AG08396 (cell line): ENCODE measurements at places on chromosomes 5 and 9.

- DNase-seq: no peak
These were observed 200.5 kb downstream of the HINT1 start for GRCh38 chr5:130964231-130965202.

DNA sequence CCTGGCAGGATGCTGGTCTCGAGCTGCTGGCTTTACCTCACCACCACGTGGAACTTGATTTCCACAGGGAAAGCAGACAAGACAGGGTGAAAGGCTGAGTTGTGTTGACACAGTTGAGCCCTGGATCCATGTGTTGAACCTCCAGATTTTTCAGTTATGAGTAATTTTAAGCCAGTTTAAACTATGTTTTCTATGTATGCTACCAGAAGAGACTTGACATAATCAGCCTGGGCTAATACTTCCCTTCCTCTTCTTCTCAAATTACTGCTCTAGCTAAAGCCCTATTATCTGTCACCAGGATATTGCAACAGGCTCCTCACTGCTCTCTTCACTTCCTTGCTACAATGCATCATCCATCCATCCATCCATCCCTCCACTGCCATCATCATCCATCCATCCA, 12.0 kb upstream of the PHYKPL start:
- DNase-seq: peak; percentile 41

GRCh38 chr9:136718345-136719194, 6.2 kb downstream of the DIPK1B start:
- DNase-seq: no peak

GRCh38 chr5:130514984-130515690, 610.9 kb downstream of the CHSY3 start:
- no peak for DNase-seq

DNA sequence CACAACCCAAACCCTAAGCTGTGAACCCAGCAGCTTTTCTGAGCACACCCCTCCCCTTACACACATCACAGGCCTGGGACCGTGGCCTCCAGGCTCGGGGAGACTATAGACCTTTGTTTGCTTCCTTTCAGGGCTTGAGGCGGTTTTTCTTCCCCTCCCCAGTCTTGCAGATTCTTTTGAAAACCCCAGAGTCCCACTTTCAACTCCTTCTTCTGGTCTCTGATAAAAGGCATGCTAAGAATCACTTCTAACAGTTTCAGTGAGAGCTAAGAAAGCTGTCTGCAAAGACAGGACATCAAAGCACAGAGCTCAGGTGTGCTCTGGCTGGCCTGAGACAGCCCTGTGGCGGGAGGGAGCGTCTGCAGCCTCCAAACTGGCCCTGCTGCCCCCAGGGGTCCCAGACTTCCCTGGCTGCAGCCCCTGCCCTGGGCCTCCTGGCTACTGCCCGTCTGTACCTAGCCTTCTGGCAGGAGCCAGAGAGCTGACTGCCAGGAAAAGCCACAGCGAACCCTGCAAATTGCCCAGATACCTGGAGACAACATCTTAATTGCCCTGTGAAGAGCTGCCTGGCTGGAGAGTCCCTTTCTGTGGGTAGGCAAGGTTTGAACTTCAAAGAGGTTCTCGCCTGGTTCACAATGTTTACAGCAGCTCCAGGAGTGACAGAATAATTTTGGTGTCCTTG, 138.9 kb downstream of the GADD45G start:
- no peak for DNase-seq

DNA sequence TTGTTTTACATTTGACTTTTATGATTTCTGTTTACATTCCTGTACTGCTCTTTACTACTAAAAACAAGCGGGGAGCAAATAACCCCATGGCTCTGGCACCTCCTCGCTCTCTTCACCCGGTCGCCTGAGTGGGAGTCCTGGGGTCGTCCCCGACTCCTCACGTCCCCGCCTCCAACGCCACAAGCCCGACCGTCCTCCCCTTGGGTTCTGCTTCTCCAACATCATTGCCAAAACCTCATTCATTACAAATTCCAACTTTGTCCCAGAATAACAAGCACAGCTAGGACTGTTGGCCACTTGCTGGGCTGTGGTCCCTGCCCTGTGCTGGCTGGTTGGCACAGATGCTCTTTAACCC, 35.1 kb downstream of the MRPL36 start:
- DNase-seq: no peak

DNA sequence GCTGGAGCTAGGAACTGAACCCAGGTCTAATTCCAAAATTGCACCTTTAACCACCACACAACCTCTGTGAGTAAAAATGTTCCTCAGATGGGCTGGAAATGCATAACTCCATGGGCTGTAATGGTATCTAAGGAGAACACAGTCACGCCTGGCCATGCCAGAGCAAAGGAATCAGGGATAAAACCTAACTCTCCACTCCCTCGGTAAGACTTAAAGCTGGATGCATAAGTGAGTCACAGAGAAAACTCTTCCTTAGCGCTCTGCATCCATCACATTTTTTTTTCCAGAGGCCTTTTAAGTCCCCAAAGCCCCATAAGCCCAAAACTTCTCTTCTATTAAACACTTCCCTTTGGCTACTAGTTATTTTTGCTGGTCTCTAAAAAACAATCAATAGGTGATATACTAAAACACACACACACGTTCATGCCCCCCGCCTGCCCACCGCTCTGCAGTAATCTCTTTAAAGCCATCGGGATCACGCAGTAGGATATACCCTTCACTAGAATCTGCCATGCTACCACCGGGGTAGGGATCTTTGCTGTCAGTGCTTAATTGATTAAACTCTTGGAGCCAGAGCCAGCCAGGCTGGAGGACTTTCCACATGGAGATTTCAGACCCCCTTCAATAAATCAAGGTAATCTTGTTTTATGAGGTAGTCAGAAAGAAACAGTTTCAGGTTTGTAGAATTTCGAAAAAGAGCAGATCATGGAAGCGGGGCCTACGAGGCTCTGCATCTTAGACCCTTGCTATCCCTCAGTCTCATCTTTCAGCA, 212.9 kb downstream of the MAPKAP1 start:
- no peak for DNase-seq

DNA sequence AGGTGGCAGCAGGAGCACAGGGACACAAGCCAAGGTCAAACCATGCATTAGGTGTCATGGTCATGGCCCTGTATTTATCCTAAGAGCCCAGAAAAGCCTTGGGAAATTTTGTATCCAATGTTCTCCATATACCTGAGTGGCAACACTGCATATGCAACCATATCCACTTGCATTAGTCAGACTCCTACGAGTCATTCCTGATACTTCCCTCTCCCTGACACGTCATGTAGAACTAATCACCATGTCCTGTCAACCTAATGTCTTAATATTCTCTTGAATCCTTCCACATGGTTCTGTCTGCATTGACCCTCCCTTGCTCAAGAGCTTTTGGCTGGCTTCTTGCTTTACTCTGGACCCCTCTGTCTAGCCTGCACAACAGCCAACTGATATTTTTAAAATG, 9.4 kb downstream of the SCGB3A2 start:
- DNase-seq: no peak

DNA sequence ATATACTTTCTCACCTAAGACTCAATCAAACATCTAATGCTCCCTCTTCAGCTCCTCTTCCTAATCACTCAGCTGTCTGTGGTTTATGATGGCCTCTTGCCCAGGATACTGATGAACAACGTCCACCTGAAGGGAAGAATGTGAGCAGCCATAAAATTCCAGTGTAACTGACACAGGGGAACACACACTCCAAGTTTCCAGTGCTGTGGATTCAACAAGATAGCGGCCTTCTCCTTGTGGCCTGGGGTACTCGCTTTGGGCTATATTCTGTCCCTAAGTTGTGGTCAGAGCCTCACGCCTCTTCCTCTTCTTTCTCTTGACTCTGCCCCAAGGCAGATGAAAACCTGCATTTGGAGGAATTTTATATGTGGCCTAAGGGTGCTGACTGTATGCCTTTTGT, 11.7 kb downstream of the B4GALT1 start:
- no peak for DNase-seq

DNA sequence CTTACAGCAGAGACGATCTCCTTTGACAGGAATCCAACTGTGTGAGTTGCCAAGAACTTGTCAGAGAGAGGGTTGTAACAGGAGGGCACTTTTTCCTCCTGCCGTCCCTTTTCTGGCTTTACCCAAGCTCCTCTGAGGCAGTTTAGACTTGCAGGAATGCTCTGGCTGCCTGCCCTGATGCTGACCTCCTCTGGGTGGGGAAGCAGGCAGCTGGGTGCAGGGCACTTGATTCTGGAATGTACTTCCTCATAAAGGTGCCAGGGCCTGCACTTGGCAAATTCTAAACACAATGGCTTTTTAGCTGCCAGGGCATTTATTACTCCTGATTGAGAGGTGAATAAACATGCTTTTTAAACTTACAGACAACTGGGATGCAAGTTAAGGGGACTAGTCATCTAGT, 190.4 kb downstream of the EPB41L4A start:
- peak; percentile 43 for DNase-seq

- no peak for DNase-seq
These were observed 79.9 kb downstream of the IQGAP2 start for GRCh38 chr5:76482984-76483383.

DNA sequence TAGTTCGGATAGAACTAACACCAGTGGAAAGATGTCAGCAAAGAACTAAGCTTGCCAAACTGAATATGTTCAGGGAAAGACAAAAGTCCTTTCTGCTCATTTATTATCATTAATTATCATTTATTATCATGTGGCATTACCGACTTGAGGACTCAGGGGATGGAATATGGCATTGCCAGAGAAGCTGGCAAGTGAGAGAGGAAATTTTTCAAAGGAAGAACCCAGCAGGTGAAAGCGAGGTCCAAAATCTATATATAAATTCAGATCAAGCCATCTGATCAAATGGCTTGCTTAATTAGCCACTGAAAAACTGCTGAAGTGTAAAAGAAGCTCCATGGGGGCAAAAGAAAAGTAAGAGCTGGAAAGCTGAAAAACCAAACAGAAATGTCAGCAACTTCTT, 1049.6 kb upstream of the SEMA6A start:
- no peak for DNase-seq

- no peak for DNase-seq
These were observed 213.0 kb upstream of the IL12B start for GRCh38 chr5:159543326-159543725.

DNA sequence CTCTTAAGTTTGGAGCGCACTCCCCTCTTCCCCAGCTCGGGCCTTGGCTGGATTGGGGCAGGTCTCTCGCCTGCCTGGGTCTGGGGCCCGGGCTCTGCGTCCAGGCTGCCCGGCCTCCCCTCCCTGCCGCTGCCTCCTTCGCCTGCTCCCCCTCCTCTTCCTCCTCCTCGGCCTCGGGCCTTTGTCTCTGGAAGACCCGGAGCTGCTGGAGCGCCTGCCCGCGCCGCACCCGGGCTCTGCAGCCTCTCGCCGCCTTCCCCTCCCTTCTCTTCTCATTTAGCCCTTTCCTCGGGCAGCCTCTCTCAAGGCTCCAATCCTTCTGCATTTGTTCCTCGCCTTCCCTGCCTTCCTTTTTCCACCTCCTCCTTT, 218.5 kb downstream of the C9orf50 start:
- DNase-seq: peak; percentile 44

DNA sequence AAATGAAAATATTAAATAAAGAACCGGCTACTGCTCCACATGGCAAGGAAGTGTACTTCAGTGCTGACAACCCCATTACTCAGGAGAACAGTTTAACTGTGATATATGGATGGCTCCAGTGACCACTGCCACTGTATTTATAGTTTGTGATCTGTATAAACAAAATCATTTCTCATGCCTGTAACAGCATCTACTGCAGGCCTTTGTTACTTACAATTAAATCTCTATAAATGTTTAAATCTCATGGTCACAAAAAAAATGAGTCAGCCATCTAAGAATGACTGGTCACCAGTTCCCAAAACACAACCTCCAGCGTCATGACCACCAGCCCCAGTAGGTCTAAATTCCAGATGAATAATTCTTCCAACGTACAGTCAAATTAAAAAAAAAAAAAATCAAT, 24.6 kb downstream of the SERINC5 start:
- DNase-seq: peak; percentile 60

DNA sequence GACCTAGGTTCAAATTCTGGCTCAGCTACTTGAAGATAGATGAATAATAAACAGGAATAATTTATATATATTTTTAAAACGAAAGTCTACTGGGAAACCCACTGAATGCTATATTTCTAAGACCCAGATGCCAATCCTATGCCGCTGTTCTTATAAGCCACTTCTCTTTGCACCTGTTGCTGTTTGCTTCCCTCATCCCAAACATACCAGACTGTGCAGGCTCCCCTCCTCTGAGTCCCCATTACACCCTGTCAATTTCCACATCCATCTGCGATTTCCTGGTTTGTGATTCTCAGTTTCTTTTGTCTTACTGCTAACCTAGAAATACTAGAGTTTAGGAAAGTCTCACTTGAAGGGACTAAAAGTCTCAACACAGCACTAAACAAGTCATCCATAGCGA, 92.8 kb upstream of the CAST start:
- no peak for DNase-seq

GRCh38 chr5:60010328-60010727, 116.8 kb upstream of the PDE4D start:
- no peak for DNase-seq

DNA sequence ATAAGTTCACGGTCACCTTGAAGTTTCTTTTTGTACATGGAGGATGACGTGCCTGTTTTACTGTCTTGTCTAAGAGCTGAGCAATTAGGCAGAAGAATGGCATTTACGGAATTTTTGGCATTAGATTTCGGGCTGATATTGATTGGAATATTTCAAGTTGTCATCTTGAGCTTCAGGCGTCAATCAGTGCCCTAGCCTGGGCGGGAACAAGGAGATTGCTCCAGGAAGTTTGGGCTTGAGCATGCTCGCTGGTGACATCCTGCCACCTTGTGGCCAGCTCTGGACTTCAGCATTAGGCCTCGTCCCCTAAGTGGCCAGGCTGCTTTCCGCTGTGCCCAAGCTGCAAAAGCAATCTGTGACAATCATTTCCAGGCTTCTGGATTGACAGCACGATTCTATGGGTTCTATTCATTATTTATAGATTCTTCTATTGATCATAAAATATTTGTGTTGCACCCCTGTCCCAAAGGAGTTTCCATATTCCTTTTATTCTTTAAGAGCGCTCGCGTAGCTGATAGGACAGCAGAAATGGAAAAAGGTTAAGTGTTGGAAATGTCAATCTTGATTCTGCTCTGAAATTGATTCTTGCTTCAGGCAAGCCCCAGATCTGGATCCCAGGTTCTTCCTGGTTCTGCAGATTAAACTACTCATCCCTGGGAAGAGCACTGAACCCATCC, 79.3 kb downstream of the SLC28A3 start:
- DNase-seq: peak; percentile 81

- DNase-seq: no peak
These were observed 150.6 kb downstream of the MCTP1 start for GRCh38 chr5:95134326-95134725.
